ENCODE measurements at places on chromosomes 11 and 22.

- DNase-seq: peak; percentile 64
These were observed 11.4 kb downstream of the EMID1 start for GRCh38 chr22:29216873-29217666.

GRCh38 chr22:20271114-20271994 is 3.2 kb upstream of the RTN4R start:
- DNase-seq: no peak

- DNase-seq: no peak
These were observed 199.0 kb downstream of the ETS1 start for GRCh38 chr11:128388206-128388815.

- no peak for DNase-seq
These were observed 68.0 kb downstream of the RTL6 start for GRCh38 chr22:44429941-44430587.

GRCh38 chr11:119417726-119418540 is 5.0 kb downstream of the THY1 start:
- no peak for DNase-seq

DNA sequence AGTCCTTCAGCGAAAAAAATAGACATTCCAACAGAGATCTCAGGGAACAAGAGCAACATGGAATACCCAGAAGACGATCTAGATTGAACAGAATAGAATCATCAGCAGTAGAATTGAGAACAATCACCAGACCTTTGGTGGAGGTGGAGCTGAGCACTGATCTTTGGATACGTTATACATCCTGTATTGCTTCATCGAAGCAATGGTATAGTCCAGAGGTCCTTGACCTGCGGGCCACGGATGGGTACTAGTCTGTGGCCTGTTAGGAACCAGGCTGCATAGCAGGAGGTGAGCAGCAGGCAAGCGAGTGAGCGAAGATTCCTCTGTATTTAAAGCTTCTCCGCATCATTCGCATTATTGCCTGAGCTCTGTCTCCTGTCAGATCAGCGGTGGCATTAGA is 17.6 kb downstream of the LRRC55 start:
- DNase-seq: no peak

- no peak for DNase-seq
These were observed 28.8 kb downstream of the VSTM5 start for GRCh38 chr11:93821617-93822016.

GRCh38 chr22:36728505-36728904 is 25.0 kb upstream of the CACNG2 start:
- no peak for DNase-seq

DNA sequence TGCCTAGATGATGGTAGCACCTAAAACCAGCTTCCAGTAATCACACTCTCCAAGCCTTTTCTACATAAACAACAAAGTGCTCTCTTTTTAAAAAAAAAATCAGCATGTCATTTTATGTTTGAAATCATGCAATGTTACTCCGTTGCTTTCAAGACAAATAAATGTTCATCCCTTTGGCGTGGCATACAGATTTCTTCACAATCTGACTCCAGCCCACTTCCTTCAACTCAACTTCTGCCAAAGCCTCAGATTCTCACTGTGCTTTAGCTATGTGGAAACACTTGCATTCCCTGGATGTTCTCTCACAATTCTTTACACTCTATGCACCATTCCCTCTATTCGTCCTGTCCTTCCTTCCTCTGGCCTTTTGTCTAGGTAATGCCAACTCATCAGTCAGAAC is 206.3 kb upstream of the BLID start:
- no peak for DNase-seq

DNA sequence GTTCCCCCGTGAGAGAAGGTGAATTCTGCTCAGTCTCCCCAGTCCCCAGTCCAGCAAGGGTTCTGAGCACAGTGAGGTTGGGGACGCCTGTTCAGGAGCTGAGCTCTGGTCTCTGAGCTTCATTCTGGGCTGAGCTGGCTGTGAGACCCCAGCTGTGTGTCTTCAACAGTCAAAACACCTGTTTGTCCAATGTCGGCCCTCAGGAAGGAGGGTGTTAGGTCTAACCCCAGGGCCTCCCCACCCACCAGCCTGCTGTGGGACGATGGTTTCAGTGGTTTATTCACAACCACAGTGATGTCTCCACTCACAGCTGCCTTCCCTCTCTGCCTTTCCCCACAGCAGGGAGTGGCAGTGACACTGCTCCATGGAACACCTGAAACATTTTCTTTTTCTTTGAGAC is 1282.9 kb downstream of the TBC1D22A start:
- DNase-seq: no peak

DNA sequence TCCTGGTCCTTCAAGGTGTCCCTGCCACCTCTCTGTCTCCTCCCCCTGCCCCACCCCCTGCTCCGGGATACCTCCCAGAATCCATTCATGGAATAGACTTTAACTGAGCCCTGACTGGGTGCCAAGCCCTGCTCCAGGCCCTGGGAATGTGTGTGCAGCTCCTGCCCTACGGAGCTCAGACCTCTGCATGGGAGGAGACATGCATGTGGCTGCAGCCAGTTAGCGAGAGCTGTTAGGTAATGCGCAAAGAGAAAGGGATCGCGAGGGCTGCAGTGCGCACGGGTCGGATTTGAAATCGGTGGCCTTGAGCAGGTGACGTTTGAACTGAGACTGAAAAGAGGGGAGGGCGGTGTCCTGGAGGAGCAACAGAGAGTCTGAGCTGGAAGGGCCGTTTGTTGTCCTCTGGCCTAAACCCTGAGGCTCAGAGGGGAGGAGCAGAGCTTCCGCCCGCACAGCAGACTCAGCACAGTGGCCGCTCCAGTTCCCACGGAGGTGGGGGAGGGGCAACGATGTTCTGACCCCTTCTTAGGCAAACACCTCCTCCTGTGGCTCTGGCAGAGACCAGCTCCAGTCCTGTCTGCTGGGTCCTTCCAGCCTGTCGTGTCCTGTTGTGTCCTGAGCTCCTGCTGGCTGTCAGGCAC is 19.8 kb upstream of the LRRC10B start:
- DNase-seq: no peak

- DNase-seq: no peak
These were observed 31.1 kb downstream of the GRAMD1B start for GRCh38 chr11:123461164-123461563.

DNA sequence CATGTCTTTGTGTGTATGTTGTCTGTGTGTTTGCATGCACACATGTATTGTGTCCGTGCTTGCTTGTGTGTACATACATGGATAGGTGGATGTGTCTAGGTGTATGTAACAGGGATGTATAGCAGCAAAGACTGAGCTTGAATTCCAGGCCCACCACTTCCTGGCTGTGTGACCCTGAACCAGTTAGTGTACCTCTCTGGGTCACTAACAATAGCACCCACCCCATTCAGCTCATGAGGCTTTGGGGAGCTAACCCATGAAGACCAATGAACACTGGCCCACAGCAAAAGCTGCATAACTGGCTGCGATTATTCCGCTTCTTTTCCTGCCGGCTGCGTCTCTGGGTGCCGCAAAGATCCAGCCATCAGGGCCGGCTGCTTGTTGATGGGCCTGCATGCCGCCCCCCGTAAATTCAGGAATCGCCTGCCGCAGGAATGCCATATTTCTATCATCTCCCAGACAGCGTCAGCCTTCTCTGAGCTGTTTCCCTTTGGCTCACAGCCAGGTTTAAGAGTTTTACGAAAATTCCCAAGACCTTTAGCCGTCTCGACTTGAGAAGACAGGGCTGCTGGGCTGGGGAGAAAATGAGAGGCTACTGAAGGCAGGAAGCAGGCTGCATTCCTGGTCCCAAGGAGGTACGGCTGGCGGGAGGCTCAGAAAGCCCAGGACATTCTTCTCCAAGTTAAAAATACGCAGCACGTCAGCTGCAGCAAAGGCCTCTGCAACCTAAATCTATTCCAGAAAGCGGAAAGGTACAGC is 224.6 kb downstream of the MN1 start:
- DNase-seq: no peak

- DNase-seq: no peak
These were observed 90.4 kb downstream of the HIPK3 start for GRCh38 chr11:33347490-33348125.

GRCh38 chr11:271319-271715 is 6.9 kb upstream of the NLRP6 start:
- no peak for DNase-seq
